ENCODE measurements at places on chromosomes 16 and 17.

DNA sequence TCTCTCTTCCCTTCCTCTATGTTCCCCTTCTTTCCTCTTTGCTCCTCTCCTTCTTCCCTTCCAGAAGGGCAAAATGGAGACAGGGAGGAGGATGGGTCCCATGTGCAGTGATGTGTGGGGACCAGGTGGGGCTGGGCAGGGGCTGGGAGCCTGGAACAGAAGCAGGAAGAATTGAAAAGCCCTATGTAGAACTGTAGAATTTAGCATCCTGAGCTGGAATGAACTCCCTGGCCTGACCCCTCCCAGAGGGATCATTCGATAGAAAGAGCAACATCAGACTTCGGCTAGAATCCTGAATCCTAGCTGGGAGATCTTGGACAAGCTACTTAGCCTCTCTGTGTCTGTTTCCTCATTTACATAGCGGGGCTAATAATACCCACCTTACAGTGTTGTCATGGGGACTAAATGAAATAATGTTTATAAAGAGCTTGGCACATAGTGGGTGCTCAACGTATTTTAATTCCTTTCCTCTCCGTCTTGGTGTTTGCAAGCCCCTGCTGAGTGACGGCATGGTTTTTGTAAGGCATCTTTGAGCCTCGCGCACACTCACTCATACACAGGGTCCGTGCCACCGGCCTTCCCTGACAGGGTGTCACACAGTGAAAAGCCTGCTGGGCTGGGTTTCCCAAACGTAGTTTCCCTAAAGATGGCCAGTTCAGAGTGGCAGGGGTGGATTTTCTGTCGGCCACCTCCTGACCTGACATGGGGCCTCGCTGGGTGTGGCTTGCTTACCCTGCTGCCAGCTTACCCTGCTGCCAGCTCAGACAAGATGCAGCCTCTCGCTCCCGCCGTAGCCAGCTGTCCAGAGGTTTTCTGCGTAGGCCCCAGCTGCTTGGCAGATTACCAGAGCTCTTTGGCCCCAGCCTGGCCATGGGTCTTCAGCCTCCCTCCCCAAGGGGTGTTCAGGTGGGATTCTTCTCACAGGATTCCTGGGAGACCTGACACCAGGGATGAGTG lies 6.1 kb upstream of the ARHGAP23 start:
- DNase-seq = no peak

DNA sequence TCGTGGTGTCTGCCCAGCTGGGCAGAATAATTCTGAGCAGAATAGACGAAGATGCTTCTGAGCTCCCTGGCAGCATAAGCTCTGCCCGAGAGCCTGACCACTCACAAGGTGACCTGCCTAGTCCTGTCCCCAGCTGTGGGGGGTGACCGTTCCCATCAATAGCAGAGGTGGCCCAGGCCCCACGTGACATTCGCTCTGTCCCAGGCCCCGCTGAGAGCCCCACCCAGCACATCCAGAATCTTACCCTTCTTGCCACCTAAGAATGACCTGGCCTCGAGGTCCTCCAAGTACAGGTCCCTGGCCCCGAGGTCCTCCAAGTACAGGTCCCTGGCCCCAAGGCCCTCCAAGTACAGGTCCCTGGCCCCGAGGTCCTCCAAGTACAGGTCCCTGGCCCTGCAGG lies 695 bp upstream of the TMEM204 start:
- no peak for DNase-seq

GRCh38 chr16:57883953-57884654 lies 81.8 kb upstream of the KIFC3 start:
- no peak for DNase-seq

GRCh38 chr17:17613708-17614114 lies 22.2 kb upstream of the PEMT start:
- DNase-seq = peak; percentile 58

DNA sequence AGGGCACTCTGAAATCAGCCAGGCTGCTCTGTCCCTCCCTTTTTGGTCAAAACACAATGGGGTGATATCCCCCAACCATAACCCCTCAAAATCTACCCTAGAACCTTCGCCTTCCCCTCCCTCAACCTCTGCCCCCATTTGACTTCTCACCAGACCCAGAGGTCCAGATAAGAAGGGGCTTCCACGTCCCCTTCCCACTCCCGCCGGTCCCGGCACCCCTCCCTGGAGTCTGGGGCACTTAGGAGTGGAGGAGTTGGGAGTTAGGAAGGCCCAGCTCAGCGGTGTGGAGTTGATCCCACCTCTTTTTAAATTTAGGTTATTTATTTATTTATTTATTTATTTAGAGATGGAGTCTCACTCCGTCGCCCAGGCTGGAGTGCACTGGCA lies 619 bp upstream of the TMEM92 start:
- DNase-seq = no peak

- peak; percentile 19 for DNase-seq
Measured at GRCh38 chr17:73292031-73292531, 19.7 kb downstream of the CDC42EP4 start.

- DNase-seq = no peak
Measured at GRCh38 chr17:37713624-37714023, 31.2 kb downstream of the HNF1B start.

- DNase-seq = peak; percentile 54
Measured at GRCh38 chr16:85157813-85158742, 45.8 kb upstream of the CIBAR2 start.
